ENCODE measurements at places on chromosomes 4 and X.
A peak's percentile ranks its signal among the peaks of the same experiment; 100 is the strongest.

GRCh38 chr4:55561889-55562288, 15.2 kb upstream of the CLOCK start:
- no peak for DNase-seq

GRCh38 chr4:87281603-87282002, 41.1 kb downstream of the HSD17B13 start:
- DNase-seq = no peak

- no peak for DNase-seq
These were observed 10.8 kb upstream of the GAGE10 start for GRCh38 chrX:49292400-49293362.

DNA sequence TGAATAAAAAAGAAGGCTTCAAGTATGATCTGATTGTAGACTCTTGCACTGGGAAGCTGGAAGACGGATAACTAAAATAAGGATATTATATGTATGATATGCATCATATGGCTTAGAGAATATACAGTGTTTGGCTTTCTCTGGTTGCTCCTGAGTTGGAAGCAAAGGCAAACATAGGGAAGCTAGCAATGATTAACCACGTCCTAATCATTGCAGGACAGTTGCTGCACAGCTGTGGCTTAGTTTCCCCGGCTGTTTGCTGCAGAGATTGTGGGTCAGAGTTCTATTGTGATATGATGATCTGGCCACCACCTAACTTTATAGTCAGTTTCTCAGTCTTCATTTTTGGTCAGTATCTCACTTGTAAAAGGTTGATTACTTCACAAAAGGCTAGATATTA, 36.3 kb upstream of the PARM1 start:
- DNase-seq = no peak

DNA sequence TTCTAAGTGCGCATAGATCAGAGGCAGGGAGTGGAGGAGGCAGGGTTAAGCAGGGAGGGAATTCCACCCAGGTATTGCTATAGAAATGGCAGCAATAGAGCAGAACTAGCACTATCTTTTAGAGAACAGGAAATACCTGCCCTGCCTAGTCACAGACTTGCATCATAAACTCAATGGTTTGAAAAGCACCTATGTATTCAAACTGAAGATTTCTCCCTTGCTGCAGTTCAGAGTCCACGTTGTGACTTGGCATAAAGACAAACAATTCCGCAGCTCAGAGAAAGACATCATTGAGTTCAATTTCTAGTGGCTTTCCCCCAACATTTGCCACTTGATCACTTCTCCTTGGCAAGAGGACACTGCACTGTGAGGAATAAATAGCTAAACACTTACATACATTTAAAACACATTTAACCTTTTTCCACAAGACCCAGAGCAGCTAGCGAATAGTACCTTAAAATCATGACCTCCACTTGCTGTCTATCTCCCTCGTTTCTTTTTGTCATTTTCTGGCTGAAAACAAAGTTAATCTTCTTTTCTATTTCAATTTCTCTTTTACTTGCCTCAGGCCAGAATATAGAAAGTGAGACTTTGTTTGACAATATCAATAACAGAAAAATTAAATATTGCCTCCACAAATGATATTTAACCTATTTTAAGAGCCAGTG, 42.4 kb downstream of the SLC7A11 start:
- DNase-seq = peak; percentile 86

GRCh38 chrX:123924186-123924585, 37.3 kb upstream of the STAG2 start:
- no peak for DNase-seq

DNA sequence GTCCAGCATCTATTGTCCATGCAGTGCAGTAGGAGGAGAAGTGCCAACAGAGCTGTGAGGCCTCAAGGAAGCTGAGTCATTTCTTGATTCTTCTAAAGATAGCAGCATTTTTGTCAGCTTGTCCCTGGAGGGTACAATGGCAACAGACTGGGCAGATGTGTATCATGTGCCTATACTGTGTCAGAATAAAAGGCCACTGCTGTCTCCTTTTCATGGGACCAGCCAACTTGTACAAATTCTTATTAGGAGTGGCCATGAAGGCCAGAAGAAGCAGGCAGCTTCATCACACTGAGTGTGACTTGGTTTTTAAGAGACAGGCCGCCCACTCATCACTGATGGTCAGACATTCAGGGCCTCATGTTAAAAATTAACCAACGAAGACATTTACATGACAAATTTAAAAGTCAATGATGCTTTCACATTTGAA, 185.0 kb upstream of the FAM241A start:
- DNase-seq = no peak

- DNase-seq = no peak
These were observed 406.4 kb downstream of the SMARCA1 start for GRCh38 chrX:129116676-129117470.

DNA sequence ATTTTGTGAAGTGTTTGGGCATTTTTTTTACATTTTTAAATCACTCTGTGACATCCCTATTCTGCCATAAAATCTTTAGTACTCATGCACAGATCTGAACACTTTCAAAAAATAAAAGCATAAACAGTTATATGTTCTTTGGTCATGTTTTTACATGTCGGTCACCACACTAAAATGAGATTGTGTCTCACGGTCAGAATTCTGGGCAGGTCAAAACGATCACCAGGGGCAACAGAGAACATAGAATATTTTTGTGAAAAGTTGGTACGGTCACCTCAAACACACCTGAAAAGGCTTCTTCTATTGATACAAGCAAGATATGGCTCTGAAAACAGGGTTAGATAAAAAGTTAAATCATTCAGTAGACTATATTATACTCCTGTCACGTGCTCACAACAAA, 189.1 kb downstream of the PDGFC start:
- DNase-seq = no peak

GRCh38 chr4:184968366-184968765, 49.9 kb upstream of the HELT start:
- DNase-seq = no peak

GRCh38 chrX:151996347-151996746, 21.9 kb upstream of the GABRE start:
- DNase-seq = no peak

DNA sequence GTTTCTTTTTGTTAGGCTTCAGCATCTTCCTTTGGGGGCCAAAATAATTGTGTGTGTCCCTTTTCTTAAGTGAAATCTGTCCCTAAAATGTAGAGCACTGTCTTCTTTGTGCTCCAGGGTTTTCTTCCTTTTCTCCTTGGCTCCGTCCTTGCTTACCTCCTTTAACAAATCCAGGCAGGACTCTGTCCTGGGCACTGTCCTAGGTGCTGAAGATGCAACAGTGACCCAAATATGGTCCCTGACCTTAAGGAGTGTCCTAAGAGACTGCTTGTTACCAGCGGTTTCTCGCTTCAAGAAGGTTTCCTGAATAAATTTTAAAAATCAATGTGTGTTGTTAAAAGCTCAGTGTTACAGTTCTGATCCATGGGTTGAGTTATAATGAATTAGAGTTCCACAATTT, 471.8 kb downstream of the KCNIP4 start:
- DNase-seq = no peak

DNA sequence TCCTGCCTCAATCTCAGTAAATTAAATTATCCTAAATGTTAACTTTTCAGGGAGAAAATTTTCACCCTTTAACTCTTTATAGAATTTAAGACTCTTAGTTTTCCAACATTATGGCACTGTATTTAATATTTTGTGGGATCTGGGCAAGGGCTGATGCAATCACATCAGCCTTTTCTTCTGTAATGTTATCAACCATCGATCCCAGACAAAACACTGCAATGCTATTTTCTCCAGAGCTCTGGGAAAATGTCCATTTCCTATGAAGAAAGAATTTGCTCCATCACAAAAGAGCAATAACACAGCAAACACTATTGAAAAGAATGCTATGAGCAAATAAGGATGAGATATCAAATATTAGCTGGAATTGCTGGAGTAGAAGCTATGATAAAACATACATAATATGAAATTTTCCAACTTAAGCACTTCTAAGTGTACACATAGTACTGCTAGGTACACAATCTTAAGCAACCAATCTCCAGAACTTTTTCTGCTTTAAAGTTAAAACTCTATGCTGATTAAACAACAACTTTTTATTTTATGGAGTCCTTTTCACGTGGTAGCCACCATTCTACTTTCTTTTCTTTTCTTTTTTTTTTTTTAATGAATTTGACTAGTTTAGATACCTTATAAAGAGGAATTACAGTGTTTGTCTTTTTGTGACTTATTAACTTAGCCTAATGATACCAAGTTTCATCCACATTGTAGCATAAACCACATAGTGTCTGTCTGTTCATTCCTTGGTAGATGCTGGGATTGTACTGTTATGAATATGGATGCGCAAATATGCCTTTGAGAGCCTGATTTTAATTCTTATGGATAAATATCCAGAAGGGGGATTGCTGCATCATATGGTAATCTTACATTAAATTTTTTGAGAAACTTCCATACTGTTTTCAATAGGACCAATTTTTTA, 43.6 kb downstream of the UGT2A3 start:
- no peak for DNase-seq

DNA sequence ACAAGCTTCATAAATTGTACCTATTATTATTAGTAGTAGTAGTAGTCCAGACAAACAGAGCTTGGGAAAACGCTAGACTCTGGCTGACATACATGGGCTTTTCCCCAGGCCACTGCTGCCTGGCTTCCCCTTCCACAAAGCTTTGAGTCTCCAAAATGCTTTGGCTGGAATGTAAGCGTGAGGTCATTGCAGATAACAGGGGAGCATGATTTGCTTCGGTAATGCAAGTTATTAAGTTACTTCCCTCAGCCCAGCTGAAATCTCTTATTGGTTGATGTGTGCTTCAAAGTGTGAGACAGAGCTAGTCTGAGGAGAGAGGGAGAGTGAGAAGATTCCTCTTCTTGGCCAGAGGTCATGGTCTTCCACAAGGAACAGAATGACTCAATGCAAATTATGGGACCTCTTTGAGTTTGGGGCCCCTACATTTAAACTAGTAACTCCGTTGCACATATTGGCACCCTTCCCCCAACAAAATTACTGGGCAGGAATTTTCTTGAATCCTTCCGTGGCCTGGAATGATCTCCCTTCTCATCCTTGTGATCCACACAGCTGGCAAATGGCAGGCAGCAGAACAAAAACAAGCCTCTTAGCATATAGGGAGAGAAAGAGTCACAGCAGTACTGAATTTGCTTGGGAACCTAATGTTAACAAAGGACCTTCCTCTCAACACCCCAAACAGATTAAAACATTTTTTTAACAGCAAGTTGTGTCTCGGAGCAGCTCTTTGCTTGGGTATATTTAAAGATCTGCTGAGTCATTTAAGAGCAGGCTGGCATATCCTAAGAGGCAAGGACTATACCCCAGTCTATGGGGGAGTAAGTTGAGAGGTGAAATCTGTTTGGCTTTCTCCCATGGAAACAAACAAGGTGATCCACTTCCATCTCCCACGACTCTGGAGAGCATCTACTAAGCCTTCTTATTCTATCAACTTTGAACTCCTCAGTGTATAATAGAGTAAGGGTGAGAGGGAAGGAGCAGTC, 19.9 kb downstream of the AR start:
- no peak for DNase-seq

DNA sequence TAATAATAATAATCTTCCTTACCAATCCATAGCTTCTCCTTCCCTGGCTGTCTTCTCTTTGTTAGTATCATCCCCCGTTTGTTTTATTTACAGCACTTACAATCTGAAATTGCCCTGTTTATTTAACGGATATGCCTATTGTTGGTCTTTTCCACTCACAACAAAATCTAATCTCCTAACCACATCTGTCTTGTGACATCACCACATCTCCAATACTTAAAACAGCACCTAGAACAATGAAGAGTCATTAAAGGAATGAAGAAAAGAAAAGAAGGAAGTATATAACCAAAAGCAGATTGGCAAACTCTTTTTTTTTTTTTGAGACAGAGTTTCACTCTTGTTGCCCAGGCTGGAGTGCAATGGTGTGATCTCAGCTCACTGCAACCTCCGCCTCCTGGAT, 38.7 kb upstream of the JADE1 start:
- no peak for DNase-seq

DNA sequence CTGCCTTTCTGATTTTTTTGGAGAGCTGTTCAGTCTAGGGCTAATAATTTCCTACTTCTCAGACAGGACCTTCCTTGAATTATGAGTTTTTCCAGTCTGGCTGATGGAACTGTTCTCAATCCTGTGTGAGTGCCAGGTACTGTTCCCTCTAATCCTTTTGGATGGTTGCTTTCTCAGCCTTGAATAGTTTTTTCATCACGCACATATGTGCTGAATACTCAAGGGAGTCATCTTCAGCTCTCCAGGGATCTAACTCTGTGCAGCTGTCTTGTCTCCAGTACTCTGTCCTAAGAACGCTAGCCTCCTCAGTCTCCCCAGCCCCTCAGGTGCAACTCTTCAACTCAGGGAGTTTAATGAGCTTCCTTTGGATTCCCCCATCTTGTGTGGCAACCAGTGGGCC, 93.2 kb downstream of the GASK1B start:
- no peak for DNase-seq

Measured in NCI-H2029 (cell line).